ENCODE measurements at places on chromosomes 6 and 20.

DNA sequence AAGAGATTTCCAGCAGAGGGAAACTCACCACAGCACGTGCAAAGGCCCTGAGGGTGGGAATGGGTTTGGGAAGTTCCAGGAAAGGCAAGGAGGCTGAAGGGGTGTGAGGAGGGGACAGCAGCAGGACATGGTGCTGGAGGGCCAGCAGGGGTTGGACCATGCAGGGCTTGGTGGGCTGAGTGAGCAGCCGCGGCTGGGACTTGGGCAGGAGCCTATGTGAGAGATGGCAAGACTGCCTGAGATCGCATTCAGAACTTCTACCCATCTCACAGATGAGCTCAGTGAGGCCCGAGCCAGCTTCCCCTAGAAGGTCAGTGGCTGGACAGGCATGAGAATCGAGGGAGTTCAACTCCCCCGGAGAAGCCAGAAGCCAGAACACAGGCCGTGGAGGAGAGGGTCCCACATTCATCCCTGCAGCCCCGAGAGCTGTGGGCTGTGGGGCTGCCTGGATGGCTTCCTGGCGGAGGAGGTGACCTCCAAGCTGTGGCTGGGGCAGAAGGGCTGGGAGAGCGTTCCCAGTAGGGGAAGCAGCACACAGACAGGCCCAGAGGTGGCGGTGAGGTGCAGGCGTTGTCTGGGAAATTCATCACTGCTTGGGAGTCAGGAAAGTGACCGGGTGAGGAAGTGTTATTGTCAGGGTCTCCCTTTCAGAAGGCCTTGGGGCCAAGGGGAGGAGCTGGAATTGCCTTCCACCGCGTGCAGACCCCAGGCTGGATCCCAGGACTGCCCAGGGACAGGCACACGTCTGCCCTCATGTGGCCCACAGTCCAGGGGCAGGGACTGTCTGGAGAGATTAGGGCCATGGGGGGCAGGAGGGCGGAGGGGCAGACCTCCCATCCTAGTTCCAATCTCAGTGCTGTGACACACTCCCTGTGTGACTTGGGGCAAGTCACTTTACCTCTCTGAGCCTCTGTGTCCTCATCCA lies 103.8 kb downstream of the CEBPB start:
- DNase-seq, result no peak

DNA sequence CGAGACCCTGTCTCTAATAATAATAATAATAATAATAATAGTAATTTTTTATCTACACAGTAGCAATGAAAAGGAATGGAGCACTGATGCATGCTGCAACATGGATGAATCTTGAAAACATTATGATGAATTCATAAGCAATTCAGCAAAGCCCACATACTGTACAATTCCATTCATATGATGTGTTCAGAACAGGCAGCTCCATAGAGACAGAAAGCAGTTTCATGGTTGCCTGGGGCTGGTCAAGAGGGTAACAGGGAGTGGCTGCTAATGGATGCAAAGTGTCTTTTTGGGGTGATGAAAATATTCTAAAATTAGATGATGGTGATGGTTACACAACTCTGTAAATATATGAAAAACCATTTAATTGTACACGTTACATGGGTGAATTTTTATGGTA lies 43.6 kb downstream of the SLC24A3 start:
- DNase-seq, result no peak

GRCh38 chr6:324729-325125 lies 32.4 kb downstream of the DUSP22 start:
- no peak for DNase-seq

DNA sequence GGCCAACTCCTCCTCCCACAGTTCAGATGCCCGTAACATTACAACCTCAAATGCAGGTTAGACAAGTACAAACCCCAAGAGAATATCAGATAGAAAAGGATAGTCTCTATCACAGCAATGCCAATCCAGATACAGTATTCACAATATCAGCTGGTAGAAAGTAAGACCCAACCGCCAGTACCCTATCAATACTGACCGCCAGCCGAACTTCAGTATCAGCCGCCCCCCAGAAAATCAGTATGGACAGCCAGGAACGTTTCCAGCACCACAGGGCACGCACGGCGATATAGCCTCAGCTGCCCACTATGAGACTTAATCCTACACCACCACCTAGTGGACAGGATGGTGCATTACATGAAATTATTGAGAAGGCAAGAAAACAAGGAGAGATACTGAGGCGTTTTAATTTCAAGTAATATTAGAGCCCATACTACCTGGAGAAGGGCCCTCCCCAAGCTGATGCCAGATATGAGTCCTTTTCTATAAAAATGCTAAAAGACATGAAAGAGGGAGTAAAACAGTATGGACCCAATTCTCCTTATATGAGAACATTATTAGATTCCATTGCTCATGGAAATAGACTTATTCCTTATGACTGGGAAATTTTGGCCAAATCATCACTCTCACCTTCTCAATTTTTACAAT lies 17.6 kb upstream of the EIF2S2 start:
- peak; percentile 82 for DNase-seq

DNA sequence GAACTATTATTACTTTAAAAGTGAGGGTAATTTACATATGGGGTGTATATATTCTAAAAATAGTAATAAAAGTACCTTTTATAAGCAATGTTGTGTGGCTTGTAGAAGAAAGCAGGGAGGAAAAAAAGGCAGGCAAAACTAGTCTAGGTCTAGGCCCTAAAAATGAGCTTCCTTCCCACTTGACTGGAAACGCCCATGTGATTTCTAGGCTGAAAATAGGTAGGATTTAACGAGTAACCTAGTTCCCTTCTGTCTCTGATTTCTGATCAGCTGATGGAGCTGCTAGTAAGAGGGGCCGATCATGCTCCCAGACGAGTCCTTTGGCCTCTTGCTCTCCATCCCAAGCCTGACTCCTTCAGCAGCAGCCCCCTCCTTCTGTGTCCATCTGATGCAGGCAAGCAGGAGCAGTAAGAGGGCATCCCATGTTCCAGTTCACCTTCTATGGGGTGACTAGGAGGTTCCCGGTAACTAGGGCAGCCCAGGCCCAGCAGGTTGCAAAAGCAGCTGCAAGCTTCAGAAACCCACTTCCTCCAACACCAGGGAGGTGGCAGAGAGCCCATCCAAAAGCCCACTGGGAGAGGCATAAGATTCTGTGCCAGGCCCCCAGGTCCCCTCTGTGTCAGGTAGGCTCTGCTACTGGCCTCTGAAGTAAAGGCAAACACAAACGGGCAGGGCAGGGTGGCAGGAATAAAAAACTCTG lies 24.4 kb downstream of the TBC1D20 start:
- no peak for DNase-seq

DNA sequence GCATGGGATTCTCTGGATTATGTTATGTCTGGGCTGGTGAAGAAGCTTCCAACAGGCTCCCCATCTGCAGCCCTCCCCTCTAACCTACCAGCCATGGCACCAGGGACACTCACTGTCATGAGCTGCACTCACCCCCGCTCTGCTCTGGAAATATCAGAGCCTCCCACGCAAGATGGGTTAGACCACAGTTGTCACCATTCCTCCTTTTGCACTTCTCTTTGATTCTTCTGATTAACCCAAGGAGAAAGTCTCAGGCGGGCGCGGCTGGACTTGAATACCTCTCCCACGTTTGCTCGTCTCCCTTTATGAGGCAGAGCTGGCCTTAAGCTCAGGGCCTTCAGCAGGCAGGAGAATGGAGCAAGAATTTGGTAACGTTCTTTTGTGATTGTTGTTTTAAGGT lies 128.1 kb downstream of the CEBPB start:
- DNase-seq, result no peak

GRCh38 chr20:48630342-48631075 lies 197.3 kb downstream of the PREX1 start:
- no peak for DNase-seq

DNA sequence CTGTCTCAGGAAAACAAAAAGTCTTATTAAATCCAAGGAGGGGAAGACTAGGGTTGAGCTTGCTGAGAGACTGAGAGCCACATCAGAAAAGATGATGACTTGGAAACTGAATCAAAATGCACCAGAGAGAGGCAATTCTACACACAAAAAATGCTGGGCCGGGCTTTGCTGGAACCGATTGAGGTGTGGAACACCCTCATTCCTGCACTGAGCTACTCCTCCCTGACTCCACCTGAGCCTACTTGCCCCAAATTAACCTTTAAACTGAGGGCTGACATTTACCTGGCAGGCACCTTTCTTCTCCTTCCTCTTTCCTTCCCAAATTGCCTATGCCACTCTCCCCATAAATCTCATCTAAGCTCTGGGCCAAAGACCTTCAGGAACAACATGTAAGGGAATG lies 40.8 kb upstream of the MBOAT1 start:
- DNase-seq, result no peak

DNA sequence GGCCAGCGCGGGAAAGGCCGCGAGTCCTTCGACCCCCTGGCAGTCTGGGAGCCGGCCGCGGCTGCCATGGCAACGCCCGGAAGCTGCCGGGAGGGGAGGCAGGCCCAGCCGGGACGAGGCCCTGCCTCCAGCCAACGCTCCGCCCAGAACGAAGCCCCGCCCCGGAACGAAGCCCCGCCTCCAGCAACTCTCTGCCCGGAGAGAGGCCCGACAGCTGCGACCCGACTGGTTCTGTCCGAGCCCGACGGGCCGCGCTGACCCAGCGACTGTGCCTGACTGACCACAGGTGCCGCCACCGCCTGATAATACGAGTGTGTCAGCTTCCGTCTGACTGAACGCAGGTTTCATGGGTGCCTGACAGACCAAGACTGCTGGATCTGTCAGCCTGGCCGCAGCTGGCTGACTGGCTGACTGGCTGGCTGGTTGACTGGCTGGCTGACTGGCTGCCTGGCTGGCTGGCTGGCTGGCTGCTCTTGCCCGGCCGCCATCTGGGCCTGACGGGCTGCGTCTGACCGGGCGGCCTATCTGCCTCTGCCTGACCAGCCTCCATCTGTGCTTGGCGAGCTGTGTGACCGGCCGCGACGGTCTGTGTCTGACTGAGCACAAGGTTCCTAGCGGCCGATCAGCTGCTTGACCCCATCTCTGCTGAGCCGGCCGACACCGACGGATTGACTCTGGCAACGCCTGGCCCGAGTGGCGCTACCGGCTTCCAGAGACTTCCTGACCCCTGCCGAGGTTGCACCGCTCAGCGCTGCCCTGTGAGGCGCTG lies 89.7 kb upstream of the EPB41L1 start:
- DNase-seq, result peak; percentile 94

GRCh38 chr20:53706466-53707370 lies 113.1 kb upstream of the ZNF217 start:
- no peak for DNase-seq

- DNase-seq, result no peak
Measured at GRCh38 chr6:39079197-39080125, 30.9 kb downstream of the GLP1R start.

DNA sequence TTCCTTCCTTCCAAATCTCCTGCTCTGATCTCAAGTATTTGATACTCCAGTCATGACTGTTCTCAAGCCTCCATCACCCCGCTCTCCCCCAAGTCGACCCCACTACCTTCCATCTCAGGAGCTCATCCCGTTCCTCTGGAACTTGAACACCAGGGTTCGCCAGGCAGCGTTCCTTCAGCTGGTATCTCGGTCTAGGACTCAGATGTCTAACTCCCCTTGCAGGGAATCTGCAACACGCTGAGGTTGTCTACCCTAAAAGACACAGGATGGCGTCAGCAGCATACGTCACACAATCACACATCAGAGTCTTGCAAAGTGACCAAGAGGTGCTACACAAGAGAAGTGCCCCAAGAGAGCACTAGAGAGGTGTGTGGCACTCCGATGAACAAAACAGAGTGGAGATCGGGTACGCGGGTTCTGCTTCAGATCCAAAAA lies 706 bp downstream of the ZNF184 start:
- peak; percentile 47 for DNase-seq

GRCh38 chr20:24916412-24916811 lies 32.7 kb upstream of the CST7 start:
- DNase-seq, result no peak

- no peak for DNase-seq
Measured at GRCh38 chr20:22371843-22372242, 212.5 kb downstream of the FOXA2 start.

GRCh38 chr6:140897349-140897748 lies 1235.4 kb upstream of the GJE1 start:
- no peak for DNase-seq

DNA sequence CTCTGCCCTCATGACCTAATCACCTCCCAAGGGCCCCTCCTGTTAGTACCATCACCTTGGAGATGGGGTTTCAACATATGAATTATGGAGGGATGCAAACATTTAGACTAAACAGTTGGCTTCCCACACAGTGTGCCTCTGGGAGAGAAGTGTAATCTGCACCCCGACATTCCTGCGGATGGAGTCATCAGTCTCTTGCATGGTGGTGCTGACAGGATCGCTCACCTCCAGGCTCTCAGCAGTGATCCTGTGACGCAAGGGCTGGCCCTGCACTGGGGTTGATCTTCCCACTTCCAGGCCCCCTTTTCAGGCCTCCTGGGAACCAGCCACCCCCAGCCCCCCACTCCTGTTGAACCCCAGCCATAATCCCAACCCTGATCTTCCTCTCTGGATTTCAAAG lies 16.0 kb upstream of the PI16 start:
- DNase-seq, result no peak

GRCh38 chr6:166418691-166419143 lies 36.0 kb upstream of the MPC1 start:
- no peak for DNase-seq

GRCh38 chr6:137911675-137912191 lies 44.7 kb downstream of the TNFAIP3 start:
- DNase-seq, result no peak

DNA sequence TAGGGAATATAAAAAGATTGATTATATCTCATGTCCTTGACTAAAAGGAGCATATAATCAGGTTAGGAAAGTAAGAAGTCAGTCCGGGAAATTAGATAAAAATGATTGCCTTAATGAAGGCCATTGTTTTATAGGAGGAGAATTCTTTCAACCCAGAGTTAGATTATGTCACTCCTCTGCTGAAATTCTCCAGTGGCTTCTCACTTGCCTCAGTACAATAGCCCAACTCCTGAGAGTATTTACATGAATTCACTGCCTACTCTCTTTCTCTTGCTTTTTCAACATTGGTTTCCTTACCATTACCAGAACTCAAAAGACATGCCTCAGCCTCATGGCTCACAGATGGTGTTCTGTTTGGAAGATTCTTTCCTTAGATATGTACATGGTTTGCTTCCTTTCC lies 114.9 kb downstream of the EPHA7 start:
- DNase-seq, result no peak

DNA sequence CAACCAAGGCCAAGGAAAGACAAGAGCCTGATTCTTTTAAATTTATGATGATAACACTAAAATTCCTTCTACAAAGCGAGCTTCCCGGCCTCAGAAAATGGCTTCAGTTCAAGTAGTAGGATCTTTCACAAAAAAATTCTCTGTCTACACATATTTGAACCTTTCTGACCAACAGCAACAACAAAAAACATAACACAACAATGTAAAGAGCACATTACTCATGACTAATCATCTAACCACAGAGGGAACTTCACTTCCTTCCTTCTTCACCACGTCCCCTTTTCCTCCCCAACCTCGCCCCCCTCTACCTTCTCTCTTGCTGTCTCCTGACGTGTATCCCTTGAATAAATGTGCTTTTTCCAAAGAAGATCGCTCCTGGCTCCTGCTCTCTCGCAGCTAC lies 228.2 kb downstream of the MYLK4 start:
- no peak for DNase-seq

DNA sequence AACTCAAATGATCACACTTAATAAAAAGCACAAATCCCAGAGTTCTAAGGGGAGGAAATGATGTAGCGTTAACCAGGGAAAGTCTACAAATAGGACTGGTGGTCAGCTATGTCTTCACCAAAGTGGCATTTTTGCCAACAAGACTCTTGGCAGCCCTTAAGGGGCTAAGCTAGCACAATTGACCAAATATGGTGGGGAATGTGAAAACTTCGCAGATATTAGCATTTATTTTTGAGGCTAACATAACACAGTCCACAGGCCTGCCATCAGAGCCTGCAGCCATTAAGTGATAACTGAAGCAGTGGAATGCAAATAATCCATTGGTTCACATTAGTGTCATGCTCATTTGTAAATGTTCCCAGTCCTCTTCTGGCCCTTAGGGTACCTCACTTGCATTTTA lies 274.6 kb downstream of the FOXC1 start:
- no peak for DNase-seq

Measured in midbrain (tissue), 1 donor.